ENCODE measurements at places on chromosomes 4 and X.

DNA sequence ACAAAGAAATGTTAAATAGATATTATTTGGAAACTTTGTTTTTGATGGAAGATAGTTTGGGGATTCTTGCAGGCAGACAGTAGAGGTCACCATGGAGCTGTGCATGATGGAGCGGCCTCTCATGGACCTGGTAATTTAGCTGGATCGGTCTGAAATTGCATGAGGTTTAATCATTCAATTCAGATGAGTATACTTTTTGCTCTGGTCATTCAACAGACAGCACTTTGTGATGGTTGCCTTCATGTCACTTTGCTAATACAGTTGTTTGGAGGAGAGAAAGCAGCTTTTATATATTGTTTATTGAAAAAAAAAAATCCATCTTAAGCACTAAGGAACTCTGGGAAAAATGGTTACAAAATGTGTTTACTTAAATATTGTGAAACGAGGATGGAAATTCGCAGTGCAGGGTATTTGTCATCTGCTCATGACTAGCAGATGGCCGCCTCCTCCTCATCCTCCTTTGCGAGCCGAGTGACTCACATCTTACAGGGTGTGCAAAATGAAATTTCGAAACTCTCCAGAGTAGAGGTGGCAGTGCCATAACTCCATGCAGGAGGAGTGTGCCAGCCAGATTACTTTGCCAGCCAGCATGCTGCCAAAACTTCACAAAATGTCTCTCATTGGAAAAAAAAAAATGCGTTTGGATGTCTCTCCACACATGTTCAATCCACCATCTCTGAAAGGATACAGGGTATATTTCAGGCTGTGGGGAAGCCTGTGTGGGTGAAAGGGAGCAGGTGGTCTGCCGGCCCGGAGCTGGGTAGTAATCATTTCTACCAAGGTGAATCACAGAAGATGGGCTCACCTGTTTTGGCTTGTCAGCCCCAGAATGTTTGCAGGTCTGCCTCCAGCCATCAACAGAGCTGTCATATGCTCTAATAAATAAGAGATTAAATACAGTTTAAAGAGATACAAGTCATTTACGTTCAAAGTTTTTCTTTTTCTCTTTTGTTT is 314.9 kb upstream of the DIPK2B start:
- no peaks in the 10 kb centered on the region for H3K27me3 ChIP-seq
- H3K4me1 ChIP-seq: peaks cover 44% of the 10 kb centered on the region
- H3K36me3 ChIP-seq: no peaks in the 10 kb centered on the region
- peak overlapping the region; percentile 83 for H3K27ac ChIP-seq
- H3K4me3 ChIP-seq: no peak overlapping the region

- H3K27ac ChIP-seq: peak overlapping the region; percentile 74
- peaks cover 48% of the 10 kb centered on the region for H3K4me1 ChIP-seq
- H3K4me3 ChIP-seq: no peak overlapping the region
- peak; percentile 61 for DNase-seq
- no peaks in the 10 kb centered on the region for H3K27me3 ChIP-seq
These were observed 953.4 kb downstream of the FAT4 start for GRCh38 chr4:126268106-126268505.

DNA sequence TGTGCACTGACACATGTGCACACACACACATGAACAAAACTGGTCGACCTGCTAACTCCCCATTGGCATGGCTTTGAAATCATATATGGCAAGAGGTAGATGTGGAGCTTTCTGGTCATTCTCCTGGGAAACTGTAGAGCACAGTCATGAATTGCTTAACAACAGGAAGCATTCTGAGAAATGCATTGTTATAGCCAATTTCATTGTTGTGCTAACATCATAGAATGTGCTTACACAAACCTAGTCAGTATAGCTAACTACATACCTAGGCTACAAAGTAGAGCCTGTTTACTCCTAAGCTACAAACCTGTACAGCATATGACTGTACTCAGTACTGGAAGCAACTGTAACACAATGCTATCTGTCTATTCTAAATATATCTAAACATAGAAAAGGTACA is 134.2 kb upstream of the SH3RF1 start:
- H3K27me3 ChIP-seq: no peaks in the 10 kb centered on the region
- H3K4me3 ChIP-seq: no peak overlapping the region
- DNase-seq: peak; percentile 82
- H3K27ac ChIP-seq: peak overlapping the region; percentile 32
- H3K36me3 ChIP-seq: no peaks in the 10 kb centered on the region

DNA sequence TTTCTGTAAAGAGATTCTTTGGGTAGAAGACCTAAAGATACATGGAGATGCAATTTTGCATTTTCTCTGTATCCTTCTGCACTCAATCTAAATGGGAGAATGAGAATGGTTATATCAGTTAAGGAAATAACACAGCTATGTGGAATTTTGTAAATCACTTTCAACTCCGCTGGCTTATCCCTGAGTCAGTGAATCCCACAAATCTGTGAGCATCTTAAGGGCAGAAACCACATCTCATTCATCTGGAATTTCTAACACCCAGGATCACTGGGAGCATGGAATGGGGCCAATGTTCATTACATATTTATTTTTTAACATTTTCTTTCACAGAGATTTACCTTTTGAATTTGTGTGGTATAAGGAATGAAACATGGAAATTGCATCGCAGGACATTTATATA is 167.8 kb downstream of the CFAP47 start:
- no peaks in the 10 kb centered on the region for H3K36me3 ChIP-seq
- no peaks in the 10 kb centered on the region for H3K27me3 ChIP-seq
- DNase-seq: no peak
- no peak overlapping the region for H3K27ac ChIP-seq
- H3K4me3 ChIP-seq: no peak overlapping the region

DNA sequence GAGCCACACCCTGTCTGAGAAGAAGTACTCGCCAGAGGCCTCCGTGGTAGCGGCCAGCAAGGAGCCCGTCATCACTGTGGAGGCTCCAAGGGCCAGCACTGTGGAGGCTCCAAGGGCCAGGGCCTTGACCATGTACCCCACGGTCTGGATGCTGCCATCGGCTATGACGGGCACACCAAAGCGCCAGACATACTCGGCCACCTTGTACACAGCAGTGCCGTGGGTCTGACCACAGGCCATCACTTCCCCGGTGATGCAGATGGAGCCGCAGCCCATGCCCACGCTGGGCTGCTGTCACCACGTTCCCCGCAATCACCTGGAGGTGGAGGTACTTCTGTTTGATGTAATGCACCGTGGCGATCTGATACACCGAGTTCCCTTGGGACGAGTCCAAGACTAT is 377.7 kb upstream of the MAOA start:
- H3K4me1 ChIP-seq: no peaks in the 10 kb centered on the region
- H3K27ac ChIP-seq: no peak overlapping the region
- no peak for DNase-seq
- no peaks in the 10 kb centered on the region for H3K27me3 ChIP-seq
- no peak overlapping the region for H3K4me3 ChIP-seq
- H3K36me3 ChIP-seq: no peaks in the 10 kb centered on the region

- H3K36me3 ChIP-seq: peaks cover 15% of the 10 kb centered on the region
- peaks cover 41% of the 10 kb centered on the region for H3K4me1 ChIP-seq
- no peaks in the 10 kb centered on the region for H3K27me3 ChIP-seq
- peak; percentile 71 for DNase-seq
- peak overlapping the region; percentile 90 for H3K4me3 ChIP-seq
- peak overlapping the region; percentile 97 for H3K27ac ChIP-seq
These were observed 2.5 kb downstream of the PGRMC1 start for GRCh38 chrX:119238557-119238956.
